Skin of body (tissue), 3 donors: ENCODE measurements at places on chromosomes 6 and 20.

DNA sequence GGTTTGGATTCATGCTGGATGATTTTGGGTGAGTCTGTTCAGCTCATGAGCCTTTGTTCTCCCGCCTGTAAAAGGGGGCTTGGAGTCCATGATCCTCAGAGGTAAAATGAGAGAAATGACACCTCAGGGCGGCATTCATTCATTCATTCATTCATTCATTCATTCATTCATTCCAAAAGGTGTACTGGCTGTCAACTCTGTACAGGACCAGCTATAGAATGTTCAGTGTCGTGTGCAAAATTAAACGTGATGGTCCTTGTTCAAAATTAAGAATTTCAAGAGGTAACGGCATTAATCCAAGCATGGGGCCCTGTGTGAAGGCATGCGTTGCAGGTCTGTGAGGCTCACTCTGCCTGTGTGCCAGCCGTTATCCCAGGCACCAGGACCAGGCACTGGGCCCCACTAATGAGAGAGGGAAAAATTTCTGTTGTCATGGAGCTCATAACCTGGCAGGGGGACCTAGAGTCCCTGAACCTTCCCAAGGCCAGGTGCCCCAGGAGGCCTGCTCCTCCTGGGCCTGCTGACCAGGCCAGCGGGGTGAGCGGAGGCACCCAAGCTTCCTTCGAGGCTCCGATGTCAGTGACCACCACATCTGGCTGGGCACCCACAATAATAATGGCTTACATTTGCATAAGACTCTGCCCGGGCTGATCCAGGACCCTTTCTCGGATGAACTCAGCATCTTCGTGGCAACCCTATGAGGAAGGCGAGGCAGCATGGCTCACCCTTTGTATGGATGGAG, 53.2 kb downstream of the CEBPB start:
- no peak for DNase-seq

DNA sequence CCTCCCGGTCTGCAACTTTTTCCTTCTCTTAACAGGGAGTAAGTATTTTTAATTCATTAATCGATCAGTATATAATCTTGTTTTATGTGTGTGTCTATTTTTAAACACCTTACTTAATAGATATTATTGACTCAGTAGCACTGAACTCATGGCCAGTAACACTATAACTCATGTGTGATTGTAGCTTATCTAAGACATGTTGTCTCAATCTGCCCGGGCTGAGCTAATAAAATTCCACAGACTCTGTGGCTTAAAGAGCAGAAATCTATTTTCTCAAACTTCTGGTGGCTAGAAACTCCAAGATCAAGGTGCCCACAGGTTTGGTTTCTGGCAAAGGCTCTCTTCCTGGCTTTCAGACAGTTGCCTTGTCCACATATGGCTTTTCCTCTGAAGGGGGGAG, 68.8 kb upstream of the TNFAIP3 start:
- DNase-seq = no peak

DNA sequence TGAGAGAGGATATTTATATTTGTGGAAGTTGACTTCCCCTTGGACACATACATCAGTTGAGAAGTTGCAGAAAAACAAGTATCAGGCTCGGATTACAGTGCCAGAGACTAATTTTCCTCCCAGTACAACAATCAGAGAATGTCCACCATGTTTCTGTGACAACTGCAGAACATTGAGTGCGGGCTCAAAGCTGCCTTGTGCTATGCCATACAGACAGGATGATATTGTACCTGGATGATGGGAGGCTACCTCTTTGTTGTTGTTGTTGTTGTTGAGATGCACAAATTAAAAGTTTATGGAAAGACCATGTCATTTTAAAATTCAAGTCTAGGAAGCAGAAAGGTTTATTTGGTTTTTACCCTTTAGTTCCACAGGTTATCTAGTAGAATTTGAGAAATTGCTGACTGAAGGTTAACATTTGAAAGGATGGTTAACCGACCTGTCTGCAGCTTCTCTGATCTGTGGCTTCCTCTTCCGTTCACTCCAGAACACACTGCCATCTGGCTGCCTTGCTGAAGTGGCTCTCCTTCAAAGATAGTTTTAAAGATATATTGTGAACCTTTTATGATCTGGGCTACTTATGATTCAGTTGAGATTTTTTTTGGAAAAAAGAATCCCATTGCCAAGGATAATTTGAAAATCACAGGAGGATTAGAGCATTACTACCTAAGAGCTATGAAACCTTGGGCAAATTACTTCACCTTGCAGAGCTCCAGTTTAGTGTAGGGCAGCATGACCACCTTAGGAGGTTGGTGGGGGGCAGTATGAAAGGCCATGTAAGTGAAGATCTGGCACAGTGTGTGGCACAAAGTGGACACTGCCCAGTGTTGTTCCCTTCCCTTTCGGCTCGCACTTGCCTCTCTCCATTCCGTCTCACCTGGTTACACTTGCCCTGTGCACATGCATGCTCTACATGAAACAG, 15.9 kb downstream of the TMEM200A start:
- no peak for DNase-seq

GRCh38 chr20:63545814-63546213, 1.7 kb downstream of the SRMS start:
- no peak for DNase-seq

DNA sequence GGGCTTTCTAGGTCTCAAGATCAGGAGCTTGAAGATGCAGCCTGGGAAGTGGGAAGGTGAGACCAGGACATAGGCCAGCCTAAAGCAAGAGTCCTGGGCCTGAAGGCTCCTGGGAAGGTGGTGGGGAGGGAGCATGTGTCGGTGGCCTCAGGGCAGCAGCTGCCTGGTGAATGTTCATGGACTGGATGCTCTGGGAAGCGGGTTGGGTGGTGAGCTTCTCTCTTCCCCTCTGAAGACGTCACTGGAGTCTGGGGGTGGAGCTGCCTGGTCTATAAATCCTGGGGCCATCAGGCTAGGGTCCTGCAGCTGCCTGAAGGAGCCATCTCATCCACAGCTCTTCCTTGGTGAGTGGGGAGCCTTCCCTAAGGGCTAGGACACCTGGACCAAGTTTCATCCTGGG, at the start of gene GNRH2:
GNRH2 (plus strand) TSS at position 301 of the 400 bp plus-strand sequence. CDS start 793 bp downstream, outside the sequence.
- DNase-seq = no peak

DNA sequence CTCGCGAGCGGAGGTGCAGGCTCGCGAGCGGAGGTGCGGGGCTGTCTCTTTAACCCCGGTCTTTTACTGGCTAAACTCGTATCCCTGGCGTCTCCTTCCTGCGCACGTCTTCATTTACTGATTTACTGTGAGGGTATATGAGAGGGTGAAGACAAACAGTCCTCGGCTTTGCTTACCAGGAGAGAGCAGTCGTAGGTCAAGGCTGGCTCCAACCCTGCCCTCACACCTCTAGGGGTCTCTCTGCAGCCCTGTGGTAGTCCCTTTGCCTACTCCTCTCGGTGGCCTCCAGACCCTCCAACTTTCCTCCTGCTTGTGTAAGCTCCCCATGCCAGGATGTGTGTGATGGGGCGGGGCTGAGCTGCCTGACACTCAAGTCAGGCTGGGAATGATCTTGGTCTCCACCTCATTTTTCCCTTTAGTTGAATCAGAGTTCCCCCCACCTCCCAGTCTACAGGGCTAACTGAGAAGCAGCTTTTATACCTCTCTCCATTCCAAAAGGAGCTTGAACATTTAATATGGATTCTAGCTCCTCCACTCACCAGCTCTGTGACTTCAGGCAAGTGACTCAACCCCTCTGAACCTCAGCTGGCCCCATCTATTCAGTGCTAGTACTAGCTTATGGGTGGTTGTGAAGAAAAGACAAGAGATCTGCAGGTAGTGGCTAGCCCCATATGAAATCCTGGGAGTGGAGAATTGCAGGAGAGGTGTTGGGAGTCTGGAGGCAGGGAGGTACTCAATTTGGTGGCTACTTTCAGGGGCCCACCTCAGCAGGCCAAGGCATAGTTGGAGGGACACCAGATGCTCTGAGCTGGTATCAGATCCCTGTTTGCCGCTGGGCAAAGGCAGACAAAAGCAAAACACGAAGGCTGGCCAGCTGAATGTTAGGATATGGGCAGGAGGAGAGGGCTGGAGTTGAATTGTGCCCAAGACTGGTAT, 902 bp downstream of the SLC29A1 start:
- no peak for DNase-seq

DNA sequence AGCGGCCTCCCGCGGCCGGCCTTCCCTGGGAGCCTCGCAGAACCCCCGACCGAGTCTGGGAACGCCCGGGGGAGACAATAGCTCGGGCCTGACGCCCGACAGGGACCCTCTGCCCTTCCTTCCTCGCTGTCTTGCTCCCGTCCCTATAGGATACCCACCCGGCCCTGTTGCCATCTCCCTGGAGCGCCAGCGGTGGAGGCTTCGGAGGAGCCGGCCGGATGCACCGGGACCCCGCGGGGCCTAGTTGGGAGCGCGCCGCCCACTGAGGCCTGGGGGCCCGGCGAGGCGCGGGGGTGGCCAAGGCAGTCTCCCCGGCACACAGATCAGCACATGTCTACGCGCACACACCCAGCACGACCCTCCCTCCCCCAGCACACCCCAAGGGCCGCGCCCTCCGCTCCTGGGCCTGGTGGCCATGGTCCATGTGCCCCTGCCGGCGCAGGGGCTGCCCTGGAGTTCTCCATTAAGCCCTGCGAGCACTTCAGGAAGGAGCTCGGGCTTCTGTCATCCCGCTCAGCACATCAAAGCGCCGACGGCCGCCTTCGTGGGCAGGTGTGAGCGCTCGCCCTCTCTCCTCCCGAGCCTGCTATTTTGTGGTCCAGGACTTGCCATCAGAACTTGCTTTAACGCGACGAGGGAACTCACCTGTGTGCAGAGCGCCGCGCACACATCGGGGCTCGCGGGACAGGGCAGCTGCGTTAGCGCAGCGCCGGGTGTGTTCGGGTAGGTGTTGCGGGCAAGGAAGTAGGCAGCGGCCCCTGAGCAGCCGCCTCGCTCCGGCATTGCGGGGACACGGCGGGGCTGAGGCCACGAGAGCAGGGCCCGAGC, 3.7 kb downstream of the FOXF2 start:
- no peak for DNase-seq

DNA sequence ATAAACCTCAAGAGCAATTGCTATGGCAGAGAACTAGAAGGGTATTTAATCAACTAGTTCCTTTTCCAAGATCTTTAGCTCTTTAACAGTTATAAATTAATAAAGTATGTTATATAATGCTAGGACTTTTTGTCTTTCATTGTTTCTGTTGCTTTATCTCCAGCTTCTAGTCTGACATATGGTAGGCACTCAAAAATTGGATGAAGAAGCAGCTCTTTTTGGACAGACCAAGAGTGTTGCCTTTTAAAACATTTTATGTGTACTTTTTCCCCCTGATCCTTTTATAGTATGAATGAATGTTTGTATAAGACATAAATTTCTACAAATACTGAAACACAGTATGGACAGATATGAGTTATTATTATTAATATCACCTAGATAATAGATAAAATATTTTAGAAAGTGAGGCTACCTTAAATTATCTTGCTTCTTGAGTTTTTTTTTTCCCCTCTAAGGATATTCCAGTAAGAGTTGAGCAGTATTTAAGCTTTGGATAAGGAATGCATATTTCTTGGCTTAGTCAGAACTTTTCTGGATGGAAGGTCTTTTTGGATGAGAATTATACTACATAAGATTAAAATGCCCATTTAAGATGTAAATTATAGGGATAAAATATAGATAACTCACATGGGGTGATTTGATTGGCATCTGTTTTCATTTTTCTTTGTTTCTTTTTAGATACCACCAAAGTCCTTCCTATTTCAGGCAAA, 16.6 kb downstream of the LAMA2 start:
- no peak for DNase-seq

DNA sequence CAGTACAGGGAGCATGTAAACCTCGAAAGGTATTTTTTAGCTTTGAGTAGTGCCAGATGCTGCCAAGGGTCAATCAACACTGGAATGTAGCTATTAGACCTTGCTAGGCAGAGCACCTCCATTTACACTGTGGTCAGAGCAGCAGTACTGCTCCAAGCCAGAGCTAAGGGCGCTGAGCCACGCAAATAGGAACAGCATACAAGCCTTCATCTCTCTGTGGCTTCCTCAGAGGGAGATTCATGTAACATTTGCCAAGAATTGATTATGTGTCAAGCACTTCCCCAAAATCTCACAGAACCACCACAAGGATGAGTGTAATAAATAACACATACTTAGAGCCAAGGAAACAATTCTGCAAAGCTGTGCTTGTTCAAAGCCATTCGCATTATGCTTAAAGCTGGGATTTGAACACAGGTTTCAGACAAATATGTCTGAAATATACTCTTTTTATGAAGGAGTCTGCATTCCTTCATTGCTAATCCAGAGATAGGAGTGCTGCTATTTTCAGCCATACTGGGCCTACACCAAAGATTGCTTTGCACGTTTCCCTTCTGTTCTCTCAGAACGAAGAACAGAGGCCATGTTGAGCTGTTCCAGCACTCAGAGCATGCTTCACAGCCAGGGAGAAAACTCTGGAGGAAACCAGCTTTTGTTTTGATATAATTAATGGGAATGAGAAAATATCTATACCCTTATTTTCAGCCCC, 97.7 kb downstream of the SLC16A10 start:
- DNase-seq = no peak

- no peak for DNase-seq
Observed at GRCh38 chr6:143221698-143222097, 161.0 kb downstream of the AIG1 start.

- DNase-seq = peak; percentile 63
Observed at GRCh38 chr20:45924391-45925261, 9.9 kb upstream of the PCIF1 start.

DNA sequence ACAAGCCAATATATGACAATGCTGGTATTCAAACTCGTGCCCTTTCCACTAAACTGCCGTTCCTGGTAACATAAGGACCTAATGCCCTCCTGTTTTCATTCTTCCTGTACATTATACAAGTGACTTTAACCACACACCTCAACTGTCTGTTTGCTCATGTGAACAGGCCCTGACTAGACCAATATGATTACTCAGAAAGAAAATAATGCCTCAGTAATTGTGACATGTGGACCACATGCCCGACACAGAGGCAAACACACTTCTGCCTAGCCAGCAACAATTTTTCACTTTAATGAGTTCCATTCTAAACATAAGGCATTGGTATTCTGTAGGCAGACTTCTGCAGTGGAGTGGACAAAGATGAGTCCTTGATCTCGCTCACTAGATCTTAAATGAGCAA, 30.0 kb downstream of the SLC22A16 start:
- DNase-seq = no peak

GRCh38 chr20:9075264-9076095, 6.6 kb downstream of the PLCB4 start:
- no peak for DNase-seq

GRCh38 chr6:134868812-134869211, 81.1 kb downstream of the ALDH8A1 start:
- no peak for DNase-seq

DNA sequence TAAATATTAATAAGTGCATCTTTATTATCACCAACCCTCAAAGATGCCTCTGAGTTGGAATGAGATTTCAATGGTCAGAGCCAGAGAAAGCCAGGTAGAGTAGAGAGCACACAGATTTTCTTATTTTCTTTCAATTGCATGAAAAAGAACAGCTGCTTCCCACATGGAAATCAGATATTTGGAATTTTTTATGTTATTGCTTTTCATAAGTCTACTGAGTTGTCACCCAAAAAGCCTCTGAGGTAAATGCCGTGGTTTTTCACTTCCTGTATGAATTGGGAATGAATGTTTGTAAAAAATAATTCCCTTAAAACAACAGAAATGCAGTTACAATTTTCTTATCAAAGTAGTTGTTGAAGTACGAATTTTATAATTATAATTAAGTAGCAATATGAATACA, 563.1 kb downstream of the RFPL4B start:
- no peak for DNase-seq

GRCh38 chr6:90425161-90425641, 128.6 kb upstream of the BACH2 start:
- no peak for DNase-seq
